A549 treated with ZK216348 at 1 μM for 4 hours (cell line): ENCODE measurements at places on chromosomes 2 and 18. TPM values are rescaled to one million over a fixed set of nuclear protein-coding genes. Genes with fewer than 3 reads are reported as not detected.

Gene ACYP2
- 5.4 to 8.7 TPM (median 7.9 TPM) in 5 replicates for total RNA-seq

Gene NTSR2
- not detected in 5 replicates for total RNA-seq

Gene HOXD4
- total RNA-seq, result 0.44 to 0.66 TPM (median 0.56 TPM) in 5 replicates

Gene SERPINB3
- total RNA-seq, result 0.12 to 0.19 TPM (median 0.14 TPM) in 4 of 5 replicates, not detected in the other

Gene GATA6
- total RNA-seq, result 1.5 to 2.4 TPM (median 1.7 TPM) in 5 replicates

Gene SEPTIN2
- total RNA-seq, result 212 to 286 TPM (median 265 TPM) in 5 replicates

Gene C2orf72
- total RNA-seq, result 5.3 to 8.1 TPM (median 6.5 TPM) in 5 replicates

Gene THAP4
- total RNA-seq, result 57.1 to 84.6 TPM (median 79.5 TPM) in 5 replicates

Gene GPR55
- total RNA-seq, result not detected in 5 replicates

Gene TEX44
- not detected in 5 replicates for total RNA-seq

Gene MAPK4
- 0.08 to 0.18 TPM (median 0.14 TPM) in 5 replicates for total RNA-seq

Gene GPR45
- total RNA-seq, result not detected in 5 replicates

Gene SPP2
- total RNA-seq, result not detected in 5 replicates

Gene ALPI
- total RNA-seq, result not detected in 5 replicates

Gene L3MBTL4
- not detected in 5 replicates for total RNA-seq

Gene C2orf80
- not detected in 5 replicates for total RNA-seq

Gene PSMA8
- not detected in 5 replicates for total RNA-seq

Gene ARMC9
- 12.9 to 21.5 TPM (median 16.3 TPM) in 5 replicates for total RNA-seq

Gene SPAG16
- total RNA-seq, result 9.1 to 16.5 TPM (median 12.2 TPM) in 5 replicates

Gene ASB3
- total RNA-seq, result 11.4 to 13.7 TPM (median 12.6 TPM) in 5 replicates

Gene RNF125
- total RNA-seq, result 0.18 to 1.1 TPM (median 0.47 TPM) in 5 replicates

Gene FAP
- total RNA-seq, result not detected in 5 replicates

Gene IL36B
- total RNA-seq, result 0.15 to 0.37 TPM in 2 of 5 replicates, not detected in the others

Gene CD8B2
- total RNA-seq, result not detected in 5 replicates

Gene DCDC2C
- 0.77 TPM in 1 of 5 replicates, not detected in the others for total RNA-seq

Gene STON1
- 0.31 to 0.48 TPM (median 0.40 TPM) in 5 replicates for total RNA-seq
